ENCODE measurements at places on chromosomes 3 and 15. TPM values are rescaled to one million over a fixed set of nuclear protein-coding genes. Genes with fewer than 3 reads are reported as not detected.

Gene GXYLT2
- total RNA-seq: 0.24 TPM

Gene LRRC31
- 0.09 TPM for total RNA-seq

Gene GOLGA8T
- total RNA-seq: 0.54 TPM

Gene ESYT3
- total RNA-seq: 3.9 TPM

Gene SPINK8
- total RNA-seq: not detected

Gene CCDC50
- total RNA-seq: 49.5 TPM
